Stomach (tissue), 19 donors: ENCODE measurements at places on chromosomes 2 and 18. TPM values are rescaled to one million over a fixed set of nuclear protein-coding genes. Genes with fewer than 3 reads are reported as not detected.

SLC4A3 gene
- 2.6 TPM for total RNA-seq

DNA sequence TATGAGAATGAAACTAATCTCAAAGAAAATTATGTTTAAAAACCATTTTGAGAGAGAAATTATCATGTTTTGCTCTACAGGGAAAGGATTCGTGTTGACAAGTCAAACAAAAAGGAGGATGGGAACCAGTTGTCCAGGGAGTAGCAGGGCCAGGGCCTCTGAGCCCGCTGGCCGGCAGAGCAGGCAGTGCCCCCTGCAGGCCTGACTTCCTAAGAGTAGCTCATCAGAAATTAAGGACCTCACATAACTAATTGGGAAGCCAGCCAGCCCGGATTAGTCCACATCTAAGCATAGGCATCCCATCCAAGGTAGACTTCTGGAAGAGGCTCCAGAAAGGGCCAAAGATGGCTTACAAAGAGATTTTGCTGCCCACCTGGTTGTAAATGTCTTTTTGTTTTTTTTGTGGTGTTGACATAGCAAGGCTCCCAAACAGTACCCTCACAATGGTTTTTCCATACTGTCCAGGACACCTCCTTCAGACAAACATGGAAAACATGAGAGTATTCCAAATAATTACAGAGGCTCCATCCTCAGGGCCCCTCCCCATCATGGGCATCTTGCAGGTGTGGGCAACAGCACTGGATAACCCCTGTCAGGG lies 241.2 kb upstream of the TANK start:
- H3K4me1 ChIP-seq = peaks cover 4% of the 10 kb centered on the region
- H3K36me3 ChIP-seq = no peaks in the 10 kb centered on the region
- DNase-seq = peak; percentile 67
- H3K27me3 ChIP-seq = no peaks in the 10 kb centered on the region
- H3K27ac ChIP-seq = no peak overlapping the region

TMEM163 gene
- total RNA-seq = 0.58 TPM

UGT1A10 gene
- total RNA-seq = not detected

GRCh38 chr2:133653056-133653455 lies 84.8 kb upstream of the NCKAP5 start:
- no peak overlapping the region for H3K27ac ChIP-seq
- no peaks in the 10 kb centered on the region for H3K36me3 ChIP-seq
- DNase-seq = no peak
- no peaks in the 10 kb centered on the region for H3K4me1 ChIP-seq
- H3K4me3 ChIP-seq = no peak overlapping the region

- peak within 1 kb of the TSS; percentile 96 for H3K27ac ChIP-seq
- H3K27me3 ChIP-seq = peaks cover 31% of the 10 kb centered on the region
- DNase-seq = peak; percentile 73
- H3K4me1 ChIP-seq = peaks cover 46% of the 10 kb centered on the region
These were observed at the start of gene FHL2 for GRCh38 chr2:105398336-105399206. Gene FHL2 (minus strand): TSS chr2:105399051. CDS start chr2:105386516, 12,535 bp downstream.

DNA sequence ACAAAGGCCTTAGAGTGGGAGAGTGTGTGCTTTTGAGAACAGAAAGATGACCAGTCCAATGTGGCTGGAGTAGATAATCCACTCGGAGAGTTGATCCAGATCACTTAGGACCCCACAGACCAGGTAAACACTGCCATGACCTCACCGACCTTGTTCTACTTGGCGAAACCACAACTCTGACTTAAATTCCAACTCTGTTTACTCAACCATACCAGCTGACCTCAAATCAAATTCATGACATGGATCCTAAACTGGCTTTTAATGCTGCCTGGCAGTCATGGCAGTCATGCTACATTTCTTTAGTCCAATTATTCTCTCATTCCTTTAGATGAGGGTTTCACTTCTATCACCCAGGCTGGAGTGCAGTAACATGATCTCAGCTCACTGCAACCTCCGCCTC lies 347.1 kb upstream of the FAM98A start:
- DNase-seq = peak; percentile 1
- no peaks in the 10 kb centered on the region for H3K27me3 ChIP-seq

PTPRN gene
- total RNA-seq = not detected

DNA sequence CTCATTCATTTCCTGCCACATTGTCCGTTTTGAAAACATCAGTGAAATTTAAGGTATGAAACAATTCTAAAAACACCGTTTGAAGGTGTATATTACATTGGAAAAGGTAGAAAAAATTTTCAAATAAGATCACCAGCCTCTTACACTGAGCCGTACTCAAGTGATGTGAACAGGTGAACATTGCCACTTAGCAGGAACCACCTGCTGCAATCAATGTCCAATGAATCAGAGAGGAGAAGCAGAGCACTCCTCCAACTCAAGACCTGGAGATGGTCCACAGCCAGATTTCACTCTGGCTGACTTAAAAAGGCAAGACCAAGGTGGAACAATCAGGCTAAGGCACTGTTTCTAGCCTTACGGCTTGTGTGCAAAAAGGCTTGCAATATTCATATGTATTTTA lies 110.3 kb upstream of the TTN start:
- H3K36me3 ChIP-seq = no peaks in the 10 kb centered on the region
- H3K27ac ChIP-seq = no peak overlapping the region
- H3K27me3 ChIP-seq = no peaks in the 10 kb centered on the region
- no peak overlapping the region for H3K4me3 ChIP-seq
- no peaks in the 10 kb centered on the region for H3K4me1 ChIP-seq

GRCh38 chr18:75170916-75171315 lies 38.0 kb downstream of the PTGR3 start:
- no peak for DNase-seq
- H3K27me3 ChIP-seq = no peaks in the 10 kb centered on the region
- no peaks in the 10 kb centered on the region for H3K36me3 ChIP-seq
- H3K4me1 ChIP-seq = no peaks in the 10 kb centered on the region
- H3K4me3 ChIP-seq = no peak overlapping the region
- no peak overlapping the region for H3K27ac ChIP-seq

DNA sequence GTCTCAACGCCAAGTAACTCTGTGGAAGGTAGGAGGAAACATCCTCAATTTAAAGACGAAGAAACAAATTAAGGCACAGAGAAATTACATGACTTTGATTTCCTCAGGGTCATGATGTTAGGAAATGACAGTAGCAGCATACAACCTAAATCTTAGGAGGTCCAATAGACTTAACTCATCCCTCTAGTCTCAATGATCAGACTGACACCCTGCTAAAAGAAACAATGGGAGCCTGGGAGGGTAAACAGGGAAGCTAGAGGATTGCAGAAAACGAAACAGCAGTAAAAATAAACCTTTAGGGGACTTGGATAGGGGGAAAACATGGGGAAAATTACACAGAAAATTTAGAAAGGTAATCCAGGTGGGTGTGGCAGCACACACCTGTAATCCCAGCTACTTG lies 56.0 kb downstream of the ROCK2 start:
- H3K27ac ChIP-seq = no peak overlapping the region
- peaks cover 5% of the 10 kb centered on the region for H3K4me1 ChIP-seq
- DNase-seq = no peak
- H3K36me3 ChIP-seq = peaks cover 9% of the 10 kb centered on the region

DNA sequence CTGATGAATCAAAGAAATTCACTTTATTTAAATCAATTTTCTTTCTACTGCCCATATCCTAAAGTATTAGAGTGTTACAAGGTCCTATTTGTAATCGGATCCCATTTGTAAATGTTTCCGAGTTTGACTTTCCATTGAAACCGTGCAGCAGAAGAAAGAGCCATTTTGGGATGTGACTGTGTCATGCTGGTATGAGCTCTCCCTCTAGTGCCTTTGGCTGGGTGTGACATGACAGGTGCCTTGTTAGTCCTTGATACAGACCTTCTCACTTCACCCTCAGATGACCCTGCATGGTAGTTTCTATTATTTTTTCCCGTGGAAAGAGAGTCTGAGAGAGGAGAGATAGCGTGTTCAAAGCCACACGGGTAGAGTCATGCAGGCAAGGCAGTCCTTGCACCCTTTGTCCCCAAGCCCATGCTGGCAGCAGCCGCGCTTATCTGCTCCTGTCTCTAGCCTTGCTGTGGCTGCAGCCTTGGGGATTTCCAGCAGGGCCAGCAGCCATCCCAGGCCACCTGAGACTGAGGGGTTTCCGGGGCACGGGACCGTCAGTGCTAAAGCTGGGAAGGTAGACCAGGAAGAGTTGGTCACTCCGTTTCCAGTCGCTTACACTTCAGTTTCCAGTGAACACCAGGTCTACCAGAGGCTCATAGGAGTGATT lies 21.4 kb downstream of the CHMP1B start:
- no peaks in the 10 kb centered on the region for H3K4me1 ChIP-seq
- peak; percentile 56 for DNase-seq
- no peak overlapping the region for H3K4me3 ChIP-seq
- H3K27me3 ChIP-seq = no peaks in the 10 kb centered on the region
- no peak overlapping the region for H3K27ac ChIP-seq

GRCh38 chr2:98252038-98252773 lies 94.0 kb upstream of the CNGA3 start:
- no peaks in the 10 kb centered on the region for H3K4me1 ChIP-seq
- no peaks in the 10 kb centered on the region for H3K36me3 ChIP-seq
- H3K27ac ChIP-seq = no peak overlapping the region
- H3K4me3 ChIP-seq = no peak overlapping the region
- H3K27me3 ChIP-seq = no peaks in the 10 kb centered on the region
- no peak for DNase-seq

DNA sequence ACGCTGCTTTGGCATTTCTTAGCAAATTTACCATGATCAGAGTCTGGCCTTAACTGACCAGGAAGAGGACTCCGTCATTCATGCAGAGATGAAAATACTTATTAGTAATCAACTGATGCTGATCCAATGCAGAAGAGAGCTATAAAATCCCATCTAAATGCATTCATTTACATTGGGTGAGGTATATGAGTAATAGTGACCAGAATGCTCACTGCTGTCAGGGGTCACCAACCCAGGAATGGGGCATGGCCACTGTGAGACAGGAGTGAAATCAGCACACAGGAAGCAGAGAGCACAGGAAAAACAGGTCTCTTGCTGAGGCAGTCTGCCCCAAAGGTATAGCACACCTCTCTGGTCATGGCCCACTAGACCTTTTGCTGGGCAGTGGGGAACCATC lies 68.1 kb upstream of the TMEM247 start:
- H3K36me3 ChIP-seq = no peaks in the 10 kb centered on the region
- H3K27me3 ChIP-seq = no peaks in the 10 kb centered on the region
- peaks cover 20% of the 10 kb centered on the region for H3K4me1 ChIP-seq
- no peak overlapping the region for H3K27ac ChIP-seq
- no peak for DNase-seq
- no peak overlapping the region for H3K4me3 ChIP-seq

TMEM17 gene
- total RNA-seq = not detected

- H3K4me3 ChIP-seq = no peak overlapping the region
- H3K4me1 ChIP-seq = no peaks in the 10 kb centered on the region
- H3K27ac ChIP-seq = no peak overlapping the region
- DNase-seq = peak; percentile 46
- no peaks in the 10 kb centered on the region for H3K36me3 ChIP-seq
- H3K27me3 ChIP-seq = peaks cover 20% of the 10 kb centered on the region
These were observed 117.2 kb downstream of the SLC4A3 start for GRCh38 chr2:219744600-219744999.

- no peak overlapping the region for H3K4me3 ChIP-seq
- no peaks in the 10 kb centered on the region for H3K27me3 ChIP-seq
- no peaks in the 10 kb centered on the region for H3K36me3 ChIP-seq
- no peak for DNase-seq
- peaks cover 5% of the 10 kb centered on the region for H3K4me1 ChIP-seq
- no peak overlapping the region for H3K27ac ChIP-seq
These were observed 6.0 kb upstream of the CIB4 start for GRCh38 chr2:26646986-26647672.

DNA sequence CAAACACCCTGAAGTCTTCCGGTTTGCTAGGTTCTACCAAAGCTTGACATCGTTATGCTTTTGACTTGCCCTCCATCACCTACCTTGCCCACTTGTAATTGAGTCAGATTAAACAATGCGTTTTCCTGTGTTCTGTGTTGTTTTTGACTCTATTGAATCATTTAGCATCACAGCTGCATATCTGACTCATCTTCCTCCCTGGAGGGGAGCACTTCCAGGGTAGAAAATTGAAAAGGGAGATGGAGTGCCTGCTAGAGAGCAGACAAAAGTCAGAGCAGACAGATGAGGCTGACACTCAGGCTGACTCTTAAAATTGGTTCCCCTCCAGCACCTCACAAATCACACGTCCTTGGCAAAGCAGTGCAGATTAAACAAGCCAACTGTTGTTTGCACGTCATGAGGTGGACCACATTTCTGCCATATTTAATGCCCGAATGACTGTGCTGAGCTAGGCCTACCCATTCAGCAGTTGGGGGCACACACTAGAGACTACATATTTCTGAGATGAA lies 2.2 kb downstream of the MPP4 start:
- peaks cover 10% of the 10 kb centered on the region for H3K36me3 ChIP-seq
- DNase-seq = no peak
- H3K4me1 ChIP-seq = no peaks in the 10 kb centered on the region
- H3K27ac ChIP-seq = no peak overlapping the region
- no peak overlapping the region for H3K4me3 ChIP-seq
- H3K27me3 ChIP-seq = no peaks in the 10 kb centered on the region

- no peaks in the 10 kb centered on the region for H3K4me1 ChIP-seq
- H3K4me3 ChIP-seq = no peak overlapping the region
- H3K27ac ChIP-seq = no peak overlapping the region
- H3K27me3 ChIP-seq = peaks cover 54% of the 10 kb centered on the region
- H3K36me3 ChIP-seq = no peaks in the 10 kb centered on the region
These were observed 161.7 kb downstream of the TWIST2 start for GRCh38 chr2:239009589-239009961.

TFCP2L1 gene
- total RNA-seq = 42.3 TPM

FAM237A gene
- not detected for total RNA-seq

GRCh38 chr2:7019191-7019590 lies 102.0 kb downstream of the RNF144A start:
- no peak overlapping the region for H3K4me3 ChIP-seq
- H3K27ac ChIP-seq = no peak overlapping the region
- no peaks in the 10 kb centered on the region for H3K27me3 ChIP-seq
- peaks cover 18% of the 10 kb centered on the region for H3K36me3 ChIP-seq
- H3K4me1 ChIP-seq = peaks cover 34% of the 10 kb centered on the region

PLGLB2 gene
- not detected for total RNA-seq

ALPI gene
- not detected for total RNA-seq

DNA sequence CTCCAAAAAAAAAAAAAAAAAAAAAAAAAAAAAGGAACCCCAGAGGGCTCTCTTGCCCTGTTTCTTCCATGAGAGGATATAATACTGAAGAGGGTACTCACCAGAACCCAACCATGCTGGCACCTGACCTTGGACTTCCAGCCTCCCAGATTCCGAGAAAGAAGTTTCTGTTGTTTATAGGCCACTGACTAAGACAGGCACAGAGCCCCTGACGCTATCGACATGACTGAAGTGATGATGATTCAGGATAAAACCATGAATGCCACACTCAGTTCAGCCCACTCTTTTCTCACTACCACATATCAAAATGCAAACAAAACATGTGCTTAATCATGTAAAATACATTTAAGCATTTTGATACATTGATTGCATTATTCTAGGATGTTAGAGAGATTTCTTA lies 66.1 kb upstream of the CDCA7 start:
- no peak overlapping the region for H3K4me3 ChIP-seq
- no peak for DNase-seq

DNA sequence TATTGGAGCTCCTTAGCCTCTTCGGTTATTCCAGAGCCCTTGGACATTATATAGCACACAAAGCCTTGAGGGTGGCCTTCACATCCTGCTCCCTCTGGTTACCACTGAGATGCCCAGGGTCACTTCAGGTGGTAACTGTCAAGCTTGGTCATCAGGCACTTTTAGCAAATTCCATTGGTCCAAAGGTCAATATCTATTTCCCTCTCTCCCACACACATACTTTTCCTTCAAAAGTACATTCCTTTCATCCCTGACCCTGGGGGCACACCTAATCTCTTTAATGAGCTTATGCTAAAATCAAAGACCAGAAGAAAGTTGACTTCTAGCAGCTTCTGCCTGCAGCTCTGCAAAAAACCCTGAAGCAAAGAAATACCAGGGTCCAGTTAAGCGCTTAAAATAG lies 172.0 kb upstream of the NRP2 start:
- no peaks in the 10 kb centered on the region for H3K27me3 ChIP-seq
- no peaks in the 10 kb centered on the region for H3K36me3 ChIP-seq
- no peak for DNase-seq
